ENCODE measurements at places on chromosomes 7 and 10.
A peak's percentile ranks its signal among the peaks of the same experiment; 100 is the strongest.

- DNase-seq, result no peak
These were observed 191.5 kb downstream of the CELF2 start for GRCh38 chr10:11208908-11209829.

DNA sequence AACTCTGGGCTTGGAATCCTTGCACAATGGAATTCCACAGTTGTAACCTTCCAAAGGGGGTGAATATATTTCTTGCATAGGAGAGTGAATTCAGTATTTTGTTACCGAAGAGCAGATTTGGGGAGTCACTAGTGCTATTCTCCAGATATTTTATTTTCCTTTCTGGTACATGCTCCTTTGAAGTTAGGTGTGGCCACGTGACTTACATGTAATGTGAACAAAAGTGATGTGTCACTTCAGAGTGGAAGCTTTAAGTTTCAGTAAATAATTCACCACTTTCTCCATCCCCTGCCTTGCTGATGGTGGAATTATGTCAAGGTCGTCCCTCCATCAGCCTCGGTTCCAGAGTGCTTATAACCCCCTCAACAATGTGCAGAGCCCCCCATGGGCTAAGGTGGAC lies 25.3 kb downstream of the ASNS start:
- no peak for DNase-seq

DNA sequence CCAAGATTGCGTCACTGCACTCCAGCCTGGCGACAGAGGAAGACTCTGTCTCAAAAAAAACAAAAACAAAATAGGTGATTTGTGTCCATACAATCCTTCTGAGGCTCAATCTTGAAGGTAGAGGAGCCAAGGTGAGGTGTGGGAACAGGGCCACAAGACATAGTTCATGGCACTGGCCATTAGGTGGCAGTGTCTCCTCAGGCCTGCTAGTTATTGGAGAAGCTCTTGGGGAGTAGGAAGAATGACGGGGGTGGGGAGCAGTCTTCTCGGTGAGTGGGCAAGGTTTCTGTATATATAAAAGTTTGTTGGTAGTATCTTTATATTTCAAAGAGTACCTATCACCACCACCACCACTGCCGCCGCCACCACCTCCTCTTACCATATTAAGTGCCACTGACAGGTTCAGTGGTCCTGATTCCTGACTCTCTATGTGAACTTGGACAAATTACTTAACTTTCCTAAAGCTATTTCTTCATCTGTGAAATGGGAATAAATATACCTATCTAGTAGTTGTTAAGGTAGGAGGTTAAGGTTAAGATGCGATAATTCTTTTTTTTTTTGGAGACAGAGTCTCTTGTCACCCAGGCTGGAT lies 24.0 kb downstream of the CCSER2 start:
- DNase-seq, result no peak

DNA sequence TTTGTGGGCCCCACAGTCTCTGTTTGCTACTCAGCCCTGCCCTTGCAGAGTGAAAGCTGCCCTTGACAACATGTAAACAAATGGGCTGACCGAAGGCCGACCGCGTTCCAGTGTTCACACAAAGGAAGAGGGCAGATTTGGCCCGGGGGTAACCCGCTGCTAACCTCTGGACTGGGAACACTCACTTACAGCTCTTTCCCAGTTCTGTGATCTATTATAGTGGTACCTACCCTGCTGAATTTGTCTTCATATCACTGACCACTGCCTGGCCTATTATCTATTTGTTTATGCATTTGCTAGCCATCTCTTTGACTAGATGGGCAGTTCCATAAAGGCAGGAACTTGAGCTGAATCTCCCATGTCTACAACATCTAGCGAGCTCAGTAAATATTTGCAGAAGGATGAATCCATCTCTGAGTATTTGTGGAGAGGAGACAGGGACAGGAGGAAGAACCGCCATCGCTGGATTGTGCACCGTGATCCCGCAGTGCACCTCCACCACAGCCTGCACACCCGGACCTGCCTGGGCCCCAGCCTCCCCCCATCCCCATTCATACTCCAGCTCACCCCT lies 15.2 kb downstream of the SLC29A3 start:
- no peak for DNase-seq

- peak; percentile 71 for DNase-seq
These were observed 187.3 kb upstream of the PLXDC2 start for GRCh38 chr10:19628767-19629560.

Data from retina (tissue), 1 donor.